ENCODE measurements at places on chromosomes 6 and 20.

DNA sequence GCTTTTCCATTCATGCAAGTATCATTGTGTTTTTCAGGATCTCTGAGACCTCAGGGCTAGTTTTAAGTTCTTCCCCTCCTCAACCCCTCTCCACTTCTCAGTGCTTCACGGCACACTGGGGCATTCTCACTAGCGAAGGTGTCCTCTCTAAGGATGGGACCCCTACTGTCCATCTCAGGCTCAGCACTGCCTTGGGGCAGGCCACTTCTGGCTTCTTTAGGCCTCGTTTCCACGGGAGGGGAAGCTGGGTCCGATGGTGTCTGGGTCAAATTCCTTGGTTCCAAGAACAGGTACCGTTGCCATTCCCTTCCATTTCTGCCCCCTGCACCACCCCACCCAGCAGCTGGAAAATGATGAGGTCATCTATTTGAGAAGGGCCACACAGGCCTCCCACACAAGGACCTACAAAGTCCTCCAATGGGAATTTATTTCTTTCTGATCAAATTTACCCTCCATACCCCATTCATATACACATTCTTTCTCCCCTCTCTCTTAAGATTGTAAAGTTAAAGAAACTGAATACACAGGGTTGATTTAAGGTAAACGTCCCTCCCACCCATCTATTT lies 17.2 kb downstream of the GNAS start:
- no peak for DNase-seq

DNA sequence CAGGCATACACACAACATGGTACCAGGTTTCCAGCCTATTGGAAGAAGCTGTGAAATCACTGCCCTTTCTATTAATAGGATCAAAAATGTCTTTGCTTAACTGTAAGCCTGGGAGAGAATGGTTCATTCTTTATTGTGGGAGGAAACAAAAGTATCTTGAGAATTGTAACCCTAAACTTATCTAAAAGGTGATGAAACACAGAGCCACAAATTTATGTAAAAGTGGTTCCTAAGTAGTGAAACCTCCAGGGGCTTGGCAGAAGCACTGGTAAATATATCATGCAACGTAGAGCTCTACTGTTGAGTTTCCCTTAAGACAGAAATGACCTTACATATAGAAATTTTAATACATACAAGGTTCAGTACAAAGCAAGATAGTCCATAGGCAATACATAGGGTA lies 17.2 kb upstream of the NOX3 start:
- no peak for DNase-seq

DNA sequence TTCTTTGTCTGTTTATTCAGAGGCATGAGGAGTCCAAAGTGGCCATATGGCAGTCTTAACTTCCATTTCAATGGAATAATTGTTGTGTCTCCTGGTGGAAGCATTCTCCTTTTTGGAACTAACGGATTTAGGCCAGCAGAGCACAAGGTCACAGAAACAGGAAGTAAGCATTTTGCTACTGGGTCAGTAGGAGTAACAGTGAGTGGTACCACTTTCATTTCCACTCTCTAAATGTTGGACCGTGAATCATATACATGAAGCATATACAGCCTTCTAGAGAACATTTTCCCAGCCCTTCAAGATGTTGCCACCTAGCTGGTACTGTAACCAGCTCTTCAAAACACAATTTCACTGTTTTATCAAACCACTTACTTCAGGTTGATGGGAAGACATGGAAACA lies 182.8 kb downstream of the EYS start:
- DNase-seq = no peak

GRCh38 chr6:157144859-157145568 lies 178.3 kb downstream of the TMEM242 start:
- no peak for DNase-seq

- DNase-seq = no peak
Observed at GRCh38 chr6:155155787-155156447, 107.9 kb upstream of the CLDN20 start.

- DNase-seq = peak; percentile 59
Observed at GRCh38 chr6:142746524-142746923, 198.5 kb downstream of the HIVEP2 start.

DNA sequence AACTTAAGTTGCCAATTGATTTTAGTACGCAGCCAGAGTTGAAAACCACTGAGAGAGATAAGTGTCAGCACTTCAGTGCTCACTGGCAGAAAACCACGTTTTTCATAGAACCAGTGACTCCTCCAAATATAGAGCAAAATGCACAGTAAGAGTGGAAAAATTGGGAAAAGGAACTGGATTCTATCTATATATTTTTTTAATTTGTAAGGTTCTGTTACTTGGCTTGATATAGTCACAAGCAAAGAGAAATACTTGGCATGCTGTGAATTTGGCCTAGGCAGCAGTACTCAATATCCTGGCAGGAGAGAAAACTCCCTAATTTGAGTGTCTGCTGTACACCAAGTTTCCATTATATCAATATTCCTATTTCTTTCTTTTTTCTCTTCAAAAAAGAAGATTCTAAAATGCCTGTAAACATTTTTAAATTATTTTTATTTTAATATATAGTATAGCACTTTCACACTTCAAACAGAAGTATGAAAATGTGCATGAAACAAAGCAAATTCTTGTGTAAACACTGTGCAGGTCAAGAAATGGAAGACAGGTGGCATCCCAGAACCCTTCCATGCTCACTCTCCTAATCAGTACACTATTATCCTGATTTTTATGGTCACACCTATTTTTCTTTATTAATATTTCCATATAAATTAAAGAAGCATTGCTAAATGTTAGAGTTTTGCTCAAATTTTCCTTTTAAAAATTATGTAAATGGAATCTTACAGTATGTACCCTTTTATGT lies 561.8 kb upstream of the RNF217 start:
- no peak for DNase-seq

DNA sequence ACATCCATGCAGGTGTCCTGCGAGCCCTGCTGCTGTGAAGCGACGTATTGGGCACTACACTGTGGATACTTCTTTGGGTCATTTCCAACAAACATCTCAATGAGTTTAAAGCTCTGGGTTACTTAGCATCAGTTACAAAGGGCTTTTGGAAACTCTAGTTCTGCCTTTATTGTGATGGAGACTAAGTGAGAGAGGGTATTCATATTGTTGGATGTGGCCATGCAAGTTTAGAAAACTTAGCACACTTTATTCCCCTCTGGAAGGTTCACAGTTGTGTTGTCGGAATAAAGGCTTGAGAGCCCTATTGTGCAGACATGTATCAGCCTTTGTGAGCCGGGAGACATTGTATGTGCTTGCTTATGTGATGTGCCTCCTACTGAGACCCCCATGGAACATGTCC lies 22.1 kb downstream of the DUSP22 start:
- DNase-seq = no peak

- no peak for DNase-seq
Observed at GRCh38 chr6:14002176-14002947, 77.6 kb downstream of the RNF182 start.

Measured in CD8-positive, alpha-beta T cell (primary cell).